K562 (cell line): ENCODE measurements at places on chromosomes 1 and 21. TPM values are rescaled to one million over a fixed set of nuclear protein-coding genes. Genes with fewer than 3 reads are reported as not detected.

ATP1A2 gene
- 0.04 and 0.09 TPM in 2 replicates for total RNA-seq

C1orf87 gene
- not detected in 2 replicates for total RNA-seq

AK5 gene
- not detected in 2 replicates for total RNA-seq

DNA sequence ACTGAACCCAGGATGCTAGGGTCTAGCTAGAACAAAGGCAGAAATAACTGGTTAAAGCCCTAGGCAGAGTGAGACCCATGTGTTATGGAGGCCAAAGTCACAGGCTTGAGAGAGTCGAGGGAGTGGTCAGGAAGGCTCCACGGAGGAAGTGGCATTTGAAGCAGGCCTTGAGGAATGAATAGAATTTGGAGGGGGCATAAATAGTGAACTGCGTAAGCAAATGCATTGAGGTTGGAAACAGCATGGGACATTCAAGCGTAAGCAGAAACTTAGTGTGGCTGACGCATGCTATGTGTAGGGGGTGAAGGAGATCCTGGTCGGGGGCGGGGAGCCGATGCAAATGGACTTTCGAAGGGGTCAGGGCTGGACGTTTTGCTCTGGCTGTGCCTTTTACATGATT lies 11.5 kb downstream of the AZIN2 start:
- DNase-seq, result no peak
- H3K36me3 ChIP-seq, result no peaks in the 10 kb centered on the region
- H3K4me1 ChIP-seq, result no peaks in the 10 kb centered on the region; the same call in 1 of the 2 replicates
- no peak overlapping the region for H3K4me3 ChIP-seq

GRCh38 chr1:175185903-175186302 lies 6.7 kb downstream of the KIAA0040 start:
- no peaks in the 10 kb centered on the region for H3K36me3 ChIP-seq
- no peak for DNase-seq
- peaks cover 17% of the 10 kb centered on the region; the same call in 1 of the 2 replicates for H3K4me1 ChIP-seq
- H3K27ac ChIP-seq, result no peak overlapping the region
- no peak overlapping the region for H3K4me3 ChIP-seq

GRCh38 chr1:113396585-113396984 lies 6.3 kb downstream of the MAGI3 start:
- no peak overlapping the region for H3K4me3 ChIP-seq
- no peak for DNase-seq
- no peaks in the 10 kb centered on the region; the same call in 1 of the 2 replicates for H3K4me1 ChIP-seq
- no peak overlapping the region for H3K27ac ChIP-seq

- H3K27me3 ChIP-seq, result no peaks in the 10 kb centered on the region
- H3K4me1 ChIP-seq, result no peaks in the 10 kb centered on the region
- no peaks in the 10 kb centered on the region for H3K36me3 ChIP-seq
- no peak overlapping the region for H3K27ac ChIP-seq
Measured at GRCh38 chr1:173562813-173563212, 40.1 kb downstream of the SLC9C2 start.

DNA sequence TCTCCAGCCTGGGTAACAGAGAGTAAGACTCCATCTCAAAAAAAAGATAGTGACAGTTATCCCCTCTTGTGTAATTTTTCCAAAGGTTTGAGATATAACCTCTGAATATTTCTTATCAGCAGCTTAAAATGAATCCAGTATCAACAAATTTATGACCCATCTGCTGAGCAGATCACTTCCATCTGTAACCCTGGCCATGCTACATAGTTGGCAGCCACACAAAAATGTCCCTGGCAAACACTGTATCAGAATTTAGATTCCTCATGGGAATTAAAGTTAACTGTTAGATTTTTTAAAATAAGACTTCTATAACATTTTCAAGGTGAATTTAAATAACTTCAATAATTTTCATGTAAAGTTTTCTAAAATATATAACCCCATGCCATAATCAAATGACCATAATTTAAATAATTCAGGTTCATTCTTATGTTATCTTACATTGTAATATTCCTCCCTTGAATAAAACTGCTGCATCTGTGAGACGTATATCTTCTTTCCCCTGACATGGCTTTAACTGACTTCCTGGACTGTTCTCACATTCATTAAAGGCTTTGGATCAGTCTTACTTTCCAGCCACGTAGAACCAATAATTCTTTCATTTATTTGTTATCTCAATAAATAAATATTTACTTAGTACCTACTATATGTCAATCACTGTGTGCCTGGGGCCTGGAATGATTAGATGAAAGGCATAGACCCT lies 5.3 kb upstream of the PRPF38B start:
- peaks cover 3% of the 10 kb centered on the region; the same call in 1 of the 3 replicates for H3K4me1 ChIP-seq
- no peak overlapping the region for H3K27ac ChIP-seq
- no peak for DNase-seq
- no peak overlapping the region for H3K4me3 ChIP-seq

DNA sequence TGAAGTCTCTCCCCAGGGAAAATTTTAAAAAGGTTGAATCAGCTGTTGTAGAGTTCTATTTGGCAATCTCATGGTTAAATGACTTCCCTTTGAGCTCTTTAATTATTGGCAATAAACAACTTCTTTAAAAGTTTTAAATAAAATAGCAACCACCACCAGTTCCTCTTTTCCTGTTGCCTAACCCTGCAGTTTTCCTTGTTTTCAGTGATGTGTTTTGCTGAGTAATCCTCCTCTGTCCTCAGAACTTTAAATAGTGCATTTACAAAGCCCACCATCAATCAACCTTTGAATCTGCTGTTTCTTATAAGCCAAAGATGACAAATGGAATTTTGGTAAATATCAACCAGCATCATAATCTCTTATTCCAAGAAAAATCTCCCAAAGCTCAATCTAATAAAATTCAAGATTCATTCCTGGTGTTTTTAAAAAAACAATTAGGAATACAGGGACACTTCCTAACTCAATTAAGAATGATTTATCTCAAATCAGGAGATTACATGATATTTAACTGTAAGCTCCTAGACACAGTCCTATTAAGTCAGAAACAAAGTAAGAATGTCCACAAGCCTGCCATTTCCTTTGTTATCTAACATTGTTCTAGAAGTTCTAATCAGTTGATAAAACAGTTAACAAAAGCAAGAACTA lies 14.8 kb downstream of the AVPR1B start:
- no peak overlapping the region for H3K4me3 ChIP-seq
- H3K27ac ChIP-seq, result no peak overlapping the region
- no peaks in the 10 kb centered on the region for H3K36me3 ChIP-seq
